ENCODE measurements at places on chromosomes 2 and 18.

DNA sequence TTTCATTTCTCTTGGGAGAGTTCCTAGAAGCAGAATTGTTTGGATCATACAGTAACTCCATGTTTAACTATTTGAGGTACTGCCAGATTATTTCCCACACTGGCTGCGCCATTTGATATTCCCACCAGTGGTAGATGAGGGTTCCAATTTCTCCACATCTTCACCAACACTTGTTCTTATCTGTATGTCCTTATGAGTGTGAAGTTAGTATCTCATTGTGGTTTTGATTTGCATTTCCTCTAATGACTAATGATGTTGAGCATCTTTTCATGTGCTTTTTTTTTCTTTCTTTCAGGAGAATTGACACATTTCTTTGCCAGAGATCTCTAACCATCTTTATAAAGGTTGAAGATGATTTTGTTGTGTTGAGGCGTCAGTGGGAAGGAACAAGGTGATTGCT lies 4.1 kb upstream of the MGAT5 start:
- no peak for DNase-seq

DNA sequence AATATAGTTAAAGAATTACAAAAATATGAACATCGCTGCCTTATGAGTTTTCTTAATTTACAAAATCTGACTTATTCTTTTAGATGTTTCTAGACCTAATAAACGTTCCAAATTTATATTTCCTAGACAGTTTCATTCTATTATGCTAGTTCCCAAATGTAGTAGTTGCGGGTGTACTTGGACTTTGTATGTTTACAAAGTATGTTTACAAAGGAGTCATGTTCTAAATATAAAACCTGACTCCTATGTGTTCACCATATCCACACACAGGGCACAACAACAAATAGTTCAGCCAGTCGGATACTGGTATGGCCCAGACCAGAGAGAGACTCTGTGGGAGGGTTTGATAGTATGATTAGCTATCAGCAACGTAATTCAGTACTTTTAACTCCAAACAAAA lies 230.7 kb downstream of the KCNH7 start:
- DNase-seq = no peak

GRCh38 chr2:218253232-218253625 lies 7.6 kb upstream of the GPBAR1 start:
- no peak for DNase-seq

DNA sequence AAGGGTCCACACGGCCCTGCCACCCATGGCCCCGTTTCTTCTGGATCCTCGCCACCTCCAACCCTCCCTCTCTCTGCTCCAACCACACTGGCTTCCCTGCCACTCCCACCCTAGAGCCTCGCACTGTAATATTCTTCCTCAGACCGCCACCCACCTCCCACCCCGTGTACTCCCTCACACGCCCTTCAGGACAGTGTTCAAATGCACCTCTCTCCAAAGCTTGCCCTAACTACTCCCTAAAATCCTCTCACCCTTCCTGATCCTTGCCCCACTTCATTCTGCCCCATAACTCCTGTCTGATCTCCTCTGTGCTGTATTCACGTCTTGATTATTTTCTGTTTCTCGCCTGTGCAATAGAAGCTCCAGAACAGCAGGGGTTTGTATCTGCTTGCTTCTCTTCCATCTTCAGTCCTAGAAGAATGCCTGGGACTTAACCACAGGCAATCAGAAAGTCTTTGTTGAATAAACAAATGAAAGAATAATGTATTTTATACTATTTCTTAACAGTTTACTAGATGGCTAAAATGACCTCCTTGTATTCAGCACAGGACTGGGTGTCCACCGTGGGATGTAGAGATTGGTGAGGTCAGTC lies 25.5 kb downstream of the EPB41L3 start:
- peak; percentile 88 for DNase-seq

DNA sequence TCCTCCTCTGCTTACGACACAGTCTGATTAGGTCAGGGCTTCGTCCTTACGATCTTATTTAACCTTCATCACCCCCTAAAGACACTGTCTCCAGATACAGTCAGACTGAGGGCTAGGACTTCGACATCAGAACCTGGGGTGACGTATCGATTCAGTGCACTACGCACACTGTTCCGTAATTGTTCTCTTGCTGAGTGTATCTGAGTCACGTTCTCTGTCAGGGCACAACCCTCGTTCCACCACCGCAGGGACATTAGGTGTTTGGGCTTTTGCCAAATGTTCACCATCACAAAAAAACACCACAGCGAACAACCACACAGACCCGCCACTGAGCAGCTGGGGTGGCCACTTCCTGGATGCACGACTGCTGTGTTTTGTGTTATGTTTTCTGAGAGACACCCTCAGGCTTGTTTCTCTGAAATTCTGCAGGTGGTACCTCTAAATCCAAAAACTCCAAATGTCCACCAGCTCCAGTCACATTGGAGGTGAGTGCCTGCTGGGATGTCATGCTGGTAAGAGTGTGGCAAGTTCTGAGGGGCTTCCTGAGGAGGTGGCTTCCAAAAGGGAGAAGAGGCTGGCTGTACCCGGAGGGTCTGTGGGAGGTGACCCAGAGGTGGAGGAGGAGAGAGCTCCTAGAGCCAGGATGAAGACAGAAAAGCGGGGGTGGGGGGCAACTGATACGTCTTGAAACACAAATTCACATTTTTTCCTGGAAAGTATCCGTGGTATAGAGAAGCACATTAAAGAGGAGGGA lies 66.6 kb downstream of the ADNP2 start:
- DNase-seq = peak; percentile 32

- DNase-seq = peak; percentile 36
These were observed 720.2 kb downstream of the SLC4A3 start for GRCh38 chr2:220347626-220348025.

DNA sequence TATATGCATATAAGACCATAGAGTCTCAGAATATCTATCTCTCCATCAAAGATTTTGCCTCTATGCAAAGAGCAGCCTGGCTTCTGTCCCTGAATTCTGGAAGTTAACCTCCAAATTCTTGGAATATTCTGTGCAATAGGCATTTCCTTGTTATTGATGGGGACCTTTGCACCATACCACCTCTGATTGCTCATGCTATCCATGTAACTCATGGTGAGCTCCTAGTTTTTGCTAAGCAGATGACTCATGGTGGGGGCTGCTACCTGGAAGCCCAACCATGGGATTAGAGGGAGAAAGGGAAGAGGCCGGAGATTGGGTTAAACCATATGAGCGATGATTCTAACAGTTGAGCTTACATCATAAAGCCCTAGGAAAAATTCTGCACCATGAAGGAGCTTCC lies 310.2 kb upstream of the FIGN start:
- no peak for DNase-seq

DNA sequence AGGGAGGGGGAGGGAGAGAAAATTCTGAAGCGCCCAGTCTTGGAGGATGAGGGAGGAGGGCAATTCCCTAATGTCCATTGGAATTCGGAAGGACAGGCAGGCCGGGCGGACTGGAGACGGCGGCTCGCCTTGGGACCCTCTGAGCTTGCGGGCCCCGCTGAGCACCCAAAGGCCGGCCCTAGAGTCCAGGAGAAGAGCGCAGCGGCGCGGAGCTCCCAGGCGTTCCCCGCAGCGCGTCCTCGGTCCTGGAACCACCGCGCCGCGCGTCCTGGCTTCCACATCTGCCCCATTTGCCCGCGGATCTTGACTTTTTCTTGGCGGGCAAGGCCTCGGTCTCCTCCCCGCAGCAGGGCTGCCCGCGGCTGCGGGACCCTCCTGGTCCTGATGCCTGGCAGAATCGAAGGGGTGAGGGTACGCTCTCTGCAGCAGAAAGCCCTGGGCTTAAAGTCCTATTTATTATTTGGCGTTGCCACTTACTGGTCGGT lies 675 bp upstream of the MLPH start:
- DNase-seq = no peak

GRCh38 chr2:36339607-36340218 lies 15.9 kb upstream of the CRIM1 start:
- DNase-seq = peak; percentile 77

DNA sequence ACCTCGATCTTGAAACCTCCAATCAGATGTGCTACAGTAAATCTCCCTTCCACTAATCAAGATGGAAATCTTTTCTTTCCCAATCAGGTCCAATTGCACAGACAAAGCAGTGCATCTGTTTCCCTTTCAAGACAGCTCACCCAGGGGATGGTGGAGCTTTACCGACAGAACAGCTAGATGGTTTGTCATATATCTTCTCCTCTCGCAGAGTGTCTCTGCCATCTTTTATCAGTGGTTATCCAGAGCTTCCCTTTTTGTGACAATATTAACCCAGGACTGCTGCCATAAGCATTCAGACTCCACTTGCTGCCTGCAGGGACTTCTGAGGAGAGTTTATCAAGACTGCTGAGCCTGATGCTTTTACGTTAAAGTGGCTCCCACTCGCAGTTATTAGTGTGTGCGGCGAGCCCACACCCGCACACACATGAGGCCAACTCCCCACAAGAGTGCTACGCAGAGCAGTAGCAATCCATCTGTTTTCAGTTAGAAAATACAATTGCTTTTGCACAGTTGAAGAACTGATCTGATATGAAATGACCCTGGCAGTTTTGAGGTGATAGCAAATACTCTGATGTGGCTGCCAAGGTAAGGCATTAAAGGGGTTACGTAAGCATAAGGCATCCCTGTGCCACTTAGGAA lies 398.9 kb downstream of the NCKAP5 start:
- no peak for DNase-seq

GRCh38 chr2:37231241-37232130 lies at the start of the genes CEBPZ and NDUFAF7:
Gene CEBPZ, minus strand, starts transcription at chr2:37231596. Its CDS starts 29 bp downstream, at chr2:37231567.
Gene NDUFAF7, plus strand, starts transcription at chr2:37231658. Its CDS starts 48 bp downstream, at chr2:37231706.
- DNase-seq = peak; percentile 95

DNA sequence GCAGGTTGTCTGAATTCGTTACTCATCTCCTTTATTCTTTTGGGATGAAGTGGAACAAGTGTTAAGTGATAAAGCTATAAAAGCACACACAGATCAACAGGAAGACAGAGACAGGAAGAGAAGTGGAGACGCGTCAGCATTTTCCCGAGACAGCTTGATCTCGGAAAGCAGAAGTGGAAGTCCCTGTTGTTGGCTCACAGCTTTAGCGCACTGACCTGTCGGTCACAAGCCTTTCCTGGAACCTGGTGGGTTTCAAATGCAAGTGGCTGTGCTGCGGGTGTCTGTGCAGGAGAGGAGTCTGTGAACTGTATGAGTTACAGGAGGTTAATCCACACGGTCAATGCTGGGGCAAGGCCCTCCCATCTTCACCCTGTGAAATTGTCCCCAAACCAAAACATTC lies 116.6 kb upstream of the PELI1 start:
- DNase-seq = peak; percentile 44

Data from choroid plexus epithelial cell (primary cell).